ENCODE measurements at places on chromosomes 2 and 18. TPM values are rescaled to one million over a fixed set of nuclear protein-coding genes. Genes with fewer than 3 reads are reported as not detected.

- DNase-seq, result no peak
Observed at GRCh38 chr2:3121601-3122000, 256.0 kb downstream of the EIPR1 start.

GRCh38 chr2:208025814-208026184 lies 472 bp upstream of the PLEKHM3 start:
- no peak for DNase-seq

DNA sequence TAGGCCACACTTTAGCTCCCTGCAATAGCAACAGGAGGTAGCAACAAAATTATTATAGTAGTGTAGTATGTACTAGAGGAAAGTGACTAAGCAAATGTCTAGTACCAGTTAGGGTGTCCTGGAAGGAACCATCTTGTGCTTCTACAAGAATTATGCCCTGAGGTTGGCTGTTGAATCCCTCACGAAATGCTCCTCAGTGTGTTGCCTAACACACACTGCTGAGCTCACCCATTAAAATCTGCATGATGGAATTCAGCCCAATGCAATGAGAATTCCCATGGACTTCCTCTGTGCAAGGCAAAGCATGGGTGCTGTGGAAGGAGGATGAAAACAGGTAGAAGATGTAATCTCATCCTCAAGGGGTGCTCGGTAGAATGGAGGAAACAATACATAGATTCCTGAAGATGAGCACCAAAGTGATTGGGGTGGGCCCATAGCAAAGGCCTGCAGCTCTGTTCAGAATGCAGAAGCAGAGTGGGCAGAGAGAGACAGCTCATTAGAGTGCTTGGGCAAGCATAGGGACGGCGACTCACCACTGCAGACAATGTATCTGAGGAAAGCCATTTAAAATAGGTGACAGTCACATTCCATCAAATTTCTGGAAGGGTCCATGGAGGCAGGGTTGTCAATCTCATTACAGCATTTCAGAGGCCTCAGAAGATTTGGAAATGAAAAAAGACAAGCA lies 1.2 kb upstream of the UGT1A7 start:
- no peak for DNase-seq

- DNase-seq, result no peak
Observed at GRCh38 chr2:231936491-231936890, 10.3 kb upstream of the NPPC start.

DNA sequence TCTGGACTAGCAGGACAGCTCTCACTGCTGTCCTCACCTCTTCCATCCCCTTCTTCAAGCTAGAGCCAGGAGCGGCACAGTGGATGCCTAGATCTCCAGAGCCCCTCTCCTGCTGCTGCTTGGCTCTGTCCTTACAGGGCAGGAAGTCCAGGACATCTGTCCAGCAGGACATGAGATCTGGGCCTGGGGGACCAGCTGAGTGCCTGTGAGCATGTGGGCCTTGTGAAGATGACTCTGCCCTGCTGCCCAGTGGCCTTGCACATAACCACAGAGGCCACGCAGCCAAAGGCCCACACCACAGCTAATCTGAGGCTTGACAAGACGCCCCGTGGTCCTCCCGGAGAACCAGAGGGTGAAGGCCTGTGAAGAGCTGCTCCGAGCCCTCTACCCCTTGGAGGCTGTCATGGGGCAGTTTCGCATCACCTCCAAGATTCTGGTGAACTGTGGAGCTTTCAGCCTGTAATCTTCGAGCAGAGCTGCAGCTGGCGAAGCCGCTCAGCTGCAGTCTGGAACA lies 516.7 kb upstream of the HS6ST1 start:
- no peak for DNase-seq

Gene YPEL5
- polyA plus RNA-seq, result 42.1 TPM

Gene IL1RN
- 1.6 TPM for polyA plus RNA-seq

Gene CD8A
- 1.4 TPM for polyA plus RNA-seq

Measured in pancreas (tissue), 10 donors.